ENCODE measurements at places on chromosomes 2 and 18.
A peak's percentile ranks its signal among the peaks of the same experiment; 100 is the strongest.

DNA sequence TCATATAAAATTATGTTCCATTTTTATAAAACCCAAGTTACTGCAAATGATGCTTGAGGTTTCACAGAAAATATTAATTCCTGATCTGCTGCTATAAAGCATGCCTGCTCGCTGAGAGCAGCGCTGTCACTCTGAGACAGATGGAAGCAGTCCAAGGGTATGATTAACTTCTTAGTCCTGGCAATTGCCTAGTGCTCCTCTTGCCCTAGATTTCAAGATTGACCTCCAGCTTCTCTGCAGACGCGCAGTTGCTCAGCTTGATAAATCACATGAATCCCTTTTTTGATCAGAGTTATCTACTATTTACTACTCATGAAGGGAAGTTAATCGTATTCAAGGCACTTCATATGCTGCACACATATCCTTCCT is 154.6 kb upstream of the REV1 start:
- DNase-seq: no peak

DNA sequence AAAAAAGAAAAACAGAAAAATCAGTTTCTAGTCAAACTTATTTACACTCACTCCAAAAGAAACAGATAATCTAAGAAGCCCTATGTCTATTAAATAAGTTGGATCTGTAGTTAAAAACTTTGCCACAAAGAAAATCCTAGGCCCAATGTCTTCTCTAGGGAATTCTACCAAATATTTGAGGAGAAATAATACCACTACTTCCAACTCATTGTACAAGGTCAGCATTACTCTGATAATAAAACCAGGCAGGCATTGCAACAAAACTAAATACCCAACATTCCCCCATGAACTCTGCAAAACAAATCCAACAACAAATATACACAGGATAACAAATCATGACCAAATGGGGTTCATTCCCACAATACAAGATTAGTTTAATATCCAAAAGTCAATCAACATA is 73.8 kb upstream of the ST8SIA5 start:
- DNase-seq: no peak

GRCh38 chr18:5546660-5547059 is 2.9 kb upstream of the EPB41L3 start:
- peak; percentile 23 for DNase-seq

DNA sequence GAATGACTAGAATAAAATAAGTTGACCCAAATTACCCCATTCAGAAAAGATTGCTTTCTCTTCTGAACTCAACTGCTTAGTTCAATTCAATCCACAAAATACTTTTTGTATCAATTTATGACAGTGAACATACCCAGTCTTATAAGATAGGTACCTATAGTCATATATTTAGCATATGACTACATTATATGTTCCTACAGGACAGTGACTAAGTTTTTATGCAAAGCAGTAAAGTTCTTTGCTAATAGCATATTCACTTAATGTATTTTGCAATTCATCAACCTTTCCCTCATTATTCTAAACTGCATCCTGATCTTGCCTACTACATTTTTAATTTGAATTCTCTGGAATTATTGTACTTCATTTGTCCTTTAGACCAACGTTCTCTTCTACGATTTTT is 30.3 kb upstream of the C2orf15 start:
- no peak for DNase-seq

DNA sequence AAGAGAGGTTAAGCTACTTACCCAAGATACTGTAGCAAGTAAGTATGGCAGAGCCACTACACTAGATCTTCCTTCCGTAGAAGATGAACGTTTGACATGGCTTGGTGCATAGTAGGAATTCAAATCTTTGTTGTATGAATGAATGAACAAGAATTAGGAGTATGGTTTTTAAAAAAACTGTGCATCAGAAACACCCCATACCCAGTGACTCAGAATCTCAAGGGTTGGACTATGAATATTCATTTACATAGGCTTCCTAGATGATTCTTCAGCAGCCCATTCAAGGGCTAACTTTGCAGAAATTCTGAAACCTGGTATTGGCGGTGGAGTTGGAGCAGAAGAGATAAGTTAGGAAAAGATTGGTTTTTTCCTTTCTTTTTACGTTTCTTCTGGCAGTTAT is 5.4 kb downstream of the ACTR3 start:
- no peak for DNase-seq

- DNase-seq: no peak
Measured at GRCh38 chr2:176516051-176516602, 246.9 kb downstream of the MTX2 start.

DNA sequence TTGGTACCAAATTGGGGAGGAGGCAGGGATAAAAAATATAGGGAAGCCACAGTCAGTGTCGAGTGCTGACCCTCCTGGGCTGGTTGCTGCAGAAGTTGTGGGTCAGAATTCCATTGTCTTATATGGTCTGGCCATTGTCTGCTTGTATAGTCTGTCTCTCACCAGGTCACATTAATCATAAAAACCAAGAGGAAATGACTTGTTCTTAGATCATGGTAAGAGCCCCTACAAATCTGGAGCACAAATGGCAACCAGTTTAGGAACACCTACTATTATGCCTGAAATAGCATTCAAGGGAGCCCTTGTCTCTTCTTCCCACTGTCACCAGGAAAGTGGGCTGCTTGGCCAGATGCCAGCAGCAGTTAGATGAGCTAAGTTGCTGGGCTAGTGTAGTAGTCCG is 119.7 kb upstream of the RMP24 start:
- no peak for DNase-seq

GRCh38 chr2:187986390-187987105 is 305.1 kb upstream of the GULP1 start:
- no peak for DNase-seq

- no peak for DNase-seq
Measured at GRCh38 chr2:143954186-143954585, 565.7 kb downstream of the ZEB2 start.

DNA sequence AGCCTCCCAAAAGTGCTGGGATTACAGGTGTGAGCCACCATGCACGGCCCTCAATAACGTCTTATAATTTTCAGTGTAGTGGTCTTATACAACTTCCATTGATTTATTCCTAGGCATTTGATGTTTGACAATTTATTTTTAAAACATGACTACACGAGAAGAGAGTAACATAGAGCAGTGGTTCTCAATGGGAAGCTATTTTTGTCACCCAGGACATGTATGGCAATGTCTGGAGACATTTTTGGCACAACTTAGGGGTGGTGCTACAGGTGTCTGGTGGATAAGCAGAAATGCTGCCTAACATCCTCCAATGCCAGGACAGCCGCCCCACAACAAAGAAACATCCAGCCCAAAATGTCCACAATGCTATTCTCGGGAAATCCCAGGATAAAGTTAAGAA is 12.7 kb upstream of the ANXA4 start:
- DNase-seq: no peak

DNA sequence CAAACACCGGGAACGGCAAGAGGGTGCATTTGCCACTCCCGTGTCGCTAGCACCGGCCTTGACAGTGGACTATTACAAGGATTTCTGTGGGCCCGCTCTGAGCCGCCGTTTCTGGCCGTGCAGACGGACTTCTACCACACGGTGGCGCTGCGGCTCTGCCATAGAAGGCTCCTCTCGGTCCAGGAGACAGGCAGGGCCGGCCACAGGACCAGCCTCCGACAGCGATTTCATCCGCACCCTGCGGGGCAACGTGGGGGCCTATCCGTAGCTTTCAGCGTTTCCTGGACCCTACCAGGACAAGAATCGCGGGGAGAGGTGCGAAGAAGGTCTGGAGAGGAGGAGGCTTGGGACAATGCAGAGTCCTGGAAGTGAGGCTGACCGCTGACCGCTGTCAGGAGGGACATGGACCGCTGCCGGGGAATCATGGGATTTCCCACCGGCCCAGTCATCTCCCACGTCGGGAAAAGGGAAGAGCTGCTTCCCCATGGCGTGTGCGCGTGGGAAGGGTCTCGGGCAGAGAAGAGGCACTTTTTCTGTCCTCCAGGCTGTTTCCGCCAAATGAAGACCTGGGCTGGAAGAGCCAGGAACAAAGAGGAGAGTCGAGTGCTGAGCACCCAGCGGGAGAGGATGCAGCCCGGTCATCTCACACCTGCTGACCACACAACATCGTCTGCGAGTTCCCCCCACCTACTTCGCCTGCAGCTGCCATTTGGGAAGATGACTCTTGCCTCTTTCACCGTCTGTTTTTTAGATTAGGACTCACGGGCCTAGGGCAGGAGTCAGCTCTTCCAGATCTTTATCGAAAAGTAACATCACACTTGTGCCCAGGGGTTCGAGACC is 35.5 kb upstream of the HAAO start:
- DNase-seq: peak; percentile 63

DNA sequence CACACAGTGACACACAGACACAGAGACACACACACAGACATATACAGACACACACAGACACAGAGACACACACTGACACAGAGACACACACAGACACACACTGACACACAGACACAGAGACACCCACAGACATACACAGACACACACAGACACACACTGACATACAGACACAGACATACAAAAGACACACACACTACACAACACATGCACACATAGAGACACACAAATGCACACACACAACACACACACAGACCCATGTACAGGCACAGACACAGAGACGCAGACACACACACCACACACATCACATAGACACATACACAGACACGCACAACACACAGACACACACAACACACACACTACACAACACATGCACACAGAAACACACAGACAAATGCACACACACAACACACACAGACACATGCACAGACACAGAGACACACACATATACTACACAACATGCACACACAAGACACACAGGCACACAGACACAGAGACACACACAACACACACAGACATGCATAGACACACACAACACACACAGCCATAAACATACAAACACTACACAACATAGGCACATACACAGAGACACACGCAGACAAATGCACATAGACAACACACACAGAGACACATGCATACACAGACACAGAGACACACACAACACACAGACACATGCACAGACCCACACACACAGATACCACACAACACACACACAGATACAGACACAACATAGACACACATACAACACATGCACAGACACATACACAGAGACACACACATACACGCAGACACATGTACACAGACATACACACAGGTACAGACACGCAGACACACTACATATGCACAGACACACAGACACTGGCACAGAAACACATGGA is 120.5 kb downstream of the BCL2 start:
- DNase-seq: no peak

GRCh38 chr18:25019931-25020330 is 332.0 kb downstream of the ZNF521 start:
- DNase-seq: no peak

- DNase-seq: no peak
Measured at GRCh38 chr18:66211749-66212148, 392.1 kb downstream of the CDH19 start.

GRCh38 chr18:59996370-59996966 is 96.7 kb downstream of the PMAIP1 start:
- DNase-seq: peak; percentile 23

GRCh38 chr2:181861379-181861778 is 30.2 kb upstream of the ITPRID2 start:
- DNase-seq: no peak

DNA sequence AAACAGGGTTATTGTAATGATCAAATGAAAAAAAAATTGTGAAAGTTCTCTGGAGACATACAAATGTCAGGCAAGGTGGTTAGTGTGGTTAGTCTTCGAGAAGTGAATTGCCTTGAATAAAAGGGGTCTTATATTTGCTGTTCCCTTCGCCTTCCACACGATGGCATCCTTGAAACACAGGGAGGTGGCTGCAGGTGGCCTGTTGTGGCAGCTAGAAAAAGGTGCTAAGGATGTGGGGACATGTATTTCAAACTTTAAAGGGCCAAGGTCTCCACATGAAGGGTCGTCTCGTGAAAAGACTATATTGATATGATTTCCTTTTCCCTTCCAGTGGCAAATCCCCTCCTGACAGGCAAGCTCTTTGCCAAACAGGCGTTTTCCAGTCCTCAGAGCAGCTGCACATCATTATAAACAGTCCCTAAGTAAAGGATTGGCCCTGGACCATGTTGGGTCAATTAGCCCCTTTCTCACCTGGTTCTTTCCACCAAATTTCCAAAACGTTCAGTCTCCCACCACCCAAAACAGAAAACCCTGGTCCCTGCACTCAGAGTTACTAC is 68.5 kb downstream of the COPS8 start:
- peak; percentile 53 for DNase-seq

GRCh38 chr2:239266779-239267287 is 134.0 kb downstream of the HDAC4 start:
- DNase-seq: no peak

DNA sequence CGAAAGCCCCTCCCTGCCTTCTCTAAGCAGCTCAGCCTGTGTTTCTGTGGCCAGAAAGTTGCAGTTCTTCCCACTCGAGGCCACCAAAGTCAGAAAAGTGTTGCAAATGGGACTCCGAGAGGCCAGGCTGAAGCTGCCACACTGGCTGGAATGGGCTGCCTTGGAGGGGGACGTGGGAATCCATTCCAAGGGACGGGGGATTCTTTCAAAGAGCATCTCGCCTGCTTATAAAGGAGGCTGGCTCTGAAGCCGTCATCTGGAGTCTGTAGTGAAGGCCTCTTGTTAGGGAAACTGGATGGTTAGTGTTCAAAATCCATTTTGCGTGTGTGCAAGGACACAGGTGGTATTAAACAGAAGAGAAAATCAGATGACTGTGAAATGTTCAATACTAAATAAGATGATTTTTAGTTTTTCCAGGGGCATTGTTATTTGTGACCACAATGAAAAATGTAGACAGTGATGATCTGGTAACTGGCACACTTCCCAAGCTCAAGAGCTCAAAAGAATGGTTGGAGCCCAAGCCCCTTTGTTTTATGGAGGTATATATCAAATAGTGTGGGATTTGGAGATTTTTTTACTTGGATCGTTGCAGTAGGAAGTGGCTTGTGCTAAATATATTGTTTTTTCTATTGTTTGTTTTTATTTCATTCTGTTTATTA is 782 bp downstream of the FAM228B start:
- DNase-seq: no peak

DNA sequence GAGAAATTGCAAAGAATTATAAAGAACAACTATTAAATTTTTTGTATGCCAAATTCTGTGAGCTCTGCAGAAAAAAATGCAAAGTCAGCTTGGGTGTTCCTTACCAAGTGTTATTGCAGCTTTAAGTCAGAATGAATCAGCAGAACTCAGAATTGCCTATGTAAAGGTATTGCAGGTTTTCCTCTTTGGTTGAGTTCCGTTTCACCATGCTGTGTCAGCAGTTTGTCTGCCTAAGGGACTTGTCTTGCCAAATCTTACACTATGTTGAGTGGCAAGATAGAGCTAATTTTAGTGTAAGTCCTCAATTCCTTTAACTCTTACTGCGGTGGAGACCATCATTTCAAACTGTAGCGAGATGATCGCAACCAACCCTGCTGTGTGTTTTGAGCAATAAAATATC is 38.8 kb downstream of the ADAM23 start:
- no peak for DNase-seq

GRCh38 chr18:901761-902160 is 2.9 kb upstream of the ADCYAP1 start:
- DNase-seq: no peak

DNA sequence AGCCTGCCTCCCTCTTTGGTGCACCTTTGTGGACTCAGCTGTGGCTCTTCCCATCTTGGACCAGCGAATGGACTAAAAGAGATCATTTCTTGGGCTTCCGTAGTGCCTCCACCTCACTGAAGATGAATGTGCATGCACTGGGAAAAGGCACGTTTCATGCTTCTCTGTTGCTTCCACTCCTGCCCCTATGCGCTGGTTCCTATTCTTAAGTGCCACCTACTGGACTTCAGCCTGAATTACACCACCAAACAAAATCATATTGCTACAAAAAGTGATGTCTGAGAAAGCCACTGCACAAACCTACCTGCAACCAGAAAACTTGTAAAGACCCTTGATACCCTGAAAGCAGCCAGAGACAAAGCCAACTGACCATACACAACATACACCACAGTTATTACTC is 695.6 kb downstream of the TSN start:
- DNase-seq: no peak

- DNase-seq: peak; percentile 59
Measured at GRCh38 chr18:72762515-72763122, 105.2 kb downstream of the NETO1 start.
